ENCODE measurements at places on chromosomes 3 and 15.

DNA sequence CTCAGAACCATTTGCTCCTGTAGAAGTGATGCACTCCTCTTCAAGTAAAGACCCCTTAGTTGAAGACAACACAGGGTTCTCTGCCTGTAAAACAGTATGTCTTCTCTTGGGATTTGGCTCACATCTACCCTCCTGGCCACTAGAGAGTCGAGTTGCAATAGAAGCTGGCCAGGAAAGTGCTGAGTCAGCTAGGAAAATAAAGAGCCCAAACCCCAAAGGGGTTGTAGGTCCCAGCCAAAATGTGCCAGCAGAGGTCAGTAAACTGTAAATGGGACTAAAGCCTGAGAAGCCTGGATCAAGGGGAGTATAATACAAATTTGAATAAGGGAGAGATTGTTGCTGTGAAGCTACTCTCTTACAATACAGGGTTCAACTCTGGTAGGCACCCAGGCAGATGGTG, 37.2 kb upstream of the THBS1 start:
- DNase-seq, result no peak

- peak; percentile 50 for DNase-seq
These were observed 557 bp downstream of the DENND4A start for GRCh38 chr15:65791335-65792137.

GRCh38 chr3:24704496-24704895, 209.8 kb upstream of the THRB start:
- no peak for DNase-seq

DNA sequence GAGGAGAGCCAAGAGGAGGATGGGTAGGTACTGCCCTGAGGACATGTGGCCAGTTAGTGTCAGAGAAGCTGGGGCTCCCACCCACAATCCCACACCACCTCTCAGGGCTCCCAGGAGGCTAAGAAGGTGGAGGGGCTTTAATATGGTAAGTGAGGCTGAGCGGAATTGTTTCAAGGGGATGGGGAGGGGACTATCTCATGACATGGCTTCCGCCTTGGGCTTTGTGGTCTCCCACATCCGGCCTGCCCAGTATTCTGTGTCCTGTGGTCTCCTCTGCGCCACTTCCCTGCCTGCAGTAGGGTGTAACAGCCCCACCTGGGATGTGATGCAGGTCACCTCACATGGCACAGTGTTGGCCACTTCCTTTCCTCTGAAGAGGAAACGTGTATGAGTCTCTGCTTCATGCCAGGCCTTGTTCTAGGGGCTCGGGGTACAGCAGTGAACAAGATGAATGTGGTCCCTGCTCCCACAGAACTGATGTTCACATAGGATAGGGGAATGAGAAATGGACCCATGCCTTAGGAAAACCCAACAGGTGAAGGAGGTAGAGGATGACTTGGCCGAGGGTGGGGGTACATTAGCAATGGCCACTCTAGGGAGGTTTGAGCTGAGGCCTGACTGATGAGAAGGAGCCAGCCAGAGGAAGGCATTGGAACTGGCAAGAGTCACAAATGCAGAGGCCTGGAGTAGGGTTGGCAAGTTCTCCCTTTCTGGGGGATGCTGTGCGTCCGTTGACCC, 3.2 kb downstream of the NEIL1 start:
- DNase-seq, result peak; percentile 38

DNA sequence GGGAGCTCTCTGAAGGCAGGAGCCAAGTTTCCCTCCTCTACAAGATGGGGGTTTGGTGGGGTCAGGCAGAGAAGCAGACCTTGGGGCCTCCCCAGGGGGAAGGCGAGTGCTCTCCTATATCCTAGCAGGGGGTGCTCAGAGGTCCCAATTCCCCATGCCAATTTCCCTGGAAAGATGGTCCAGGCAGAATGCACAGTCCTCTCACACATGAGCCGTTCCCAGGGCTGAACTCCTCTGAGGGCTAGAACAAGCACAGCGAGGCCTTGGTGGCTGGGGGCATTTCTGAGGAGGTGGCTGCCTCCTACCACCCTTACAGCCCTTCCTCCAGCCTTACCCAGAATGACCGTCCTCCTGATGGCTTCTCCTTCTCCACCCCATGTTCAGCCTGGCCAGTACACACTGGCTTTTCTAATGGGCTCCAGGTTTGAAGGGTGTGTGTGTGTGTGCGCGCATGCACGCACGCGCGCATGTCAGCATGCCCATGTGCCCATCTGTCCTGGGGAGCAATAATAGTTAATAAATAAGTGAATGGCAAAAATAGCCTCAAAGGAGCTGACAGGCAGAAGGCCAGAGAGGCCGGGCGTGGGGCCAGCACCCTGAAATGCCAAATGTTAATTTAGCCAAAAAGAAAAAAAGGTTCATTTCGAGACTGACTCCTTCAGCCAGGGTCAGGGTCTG, 24.4 kb downstream of the ADCY5 start:
- DNase-seq, result no peak

DNA sequence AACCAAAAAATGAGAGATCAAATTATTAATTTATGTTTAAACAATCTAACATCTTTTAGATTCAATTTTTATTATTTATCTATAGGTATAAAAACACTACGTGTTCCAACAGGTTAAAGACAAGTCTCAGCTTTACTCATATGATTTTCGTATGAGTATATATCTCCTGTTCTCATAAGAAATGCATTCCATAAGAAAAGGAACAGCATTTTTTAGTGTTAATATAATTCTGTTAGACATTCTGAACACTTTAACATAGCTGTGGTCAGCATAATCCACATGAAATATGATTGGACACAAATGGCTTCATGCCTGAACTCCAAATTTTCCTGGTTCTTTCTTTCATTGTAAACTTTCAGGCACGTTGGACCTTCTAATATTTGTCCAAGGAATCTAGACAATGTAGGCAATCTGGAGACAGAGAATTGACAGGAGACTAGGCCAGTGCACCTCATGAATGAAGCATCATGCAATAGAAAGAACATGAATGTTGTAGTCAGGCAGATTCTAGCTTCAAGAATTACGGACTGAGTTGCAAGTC, 1122.0 kb upstream of the ALCAM start:
- DNase-seq, result no peak

All from stimulated activated naive CD4-positive, alpha-beta T cell treated with Interleukin-2 at 50 U/mL for 16 hours (primary cell).